Right ventricle myocardium inferior (tissue), 1 donor: ENCODE measurements at places on chromosomes 13 and 19.

DNA sequence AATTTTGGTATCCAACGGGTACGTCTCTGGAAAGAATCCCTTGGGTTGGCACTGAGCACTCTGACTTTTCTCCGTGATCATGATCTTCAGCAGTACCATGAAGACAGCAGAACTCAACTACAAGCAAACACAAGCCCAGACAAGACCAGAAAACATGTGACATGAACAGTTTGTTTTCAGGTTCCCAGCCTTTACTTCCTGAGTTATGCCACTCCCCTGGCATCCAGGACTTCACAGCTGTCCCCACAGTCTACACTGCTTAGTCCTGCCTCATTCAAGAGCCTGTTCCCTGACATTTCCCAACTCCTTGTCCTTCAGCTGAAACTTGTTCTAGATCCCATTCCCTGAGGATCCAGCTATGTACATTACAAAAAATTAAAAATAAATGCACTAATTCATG is 4.9 kb upstream of the N4BP2L1 start:
- DNase-seq: no peak

DNA sequence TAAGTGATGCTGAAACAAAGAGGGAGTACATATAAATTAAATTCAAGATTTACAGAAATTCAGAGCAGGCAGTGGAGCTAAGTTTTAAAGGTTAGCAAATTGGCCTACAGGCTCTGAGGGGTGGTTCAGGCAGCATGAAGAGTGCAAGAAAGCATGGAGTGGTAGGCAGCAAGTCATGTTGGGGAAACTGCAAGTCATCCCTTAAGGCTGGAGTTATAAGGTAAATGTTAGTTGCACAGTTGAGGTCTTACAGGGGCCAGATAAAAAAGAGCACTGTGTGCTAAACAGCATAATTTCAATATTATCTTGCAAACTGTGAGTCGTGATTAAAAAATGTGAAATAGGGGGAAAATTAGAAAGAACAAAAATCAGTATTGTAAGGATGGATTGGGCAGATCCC is 106.2 kb downstream of the VWA8 start:
- no peak for DNase-seq

GRCh38 chr13:102697929-102698648 is 3.2 kb upstream of the METTL21C start:
- DNase-seq: no peak

DNA sequence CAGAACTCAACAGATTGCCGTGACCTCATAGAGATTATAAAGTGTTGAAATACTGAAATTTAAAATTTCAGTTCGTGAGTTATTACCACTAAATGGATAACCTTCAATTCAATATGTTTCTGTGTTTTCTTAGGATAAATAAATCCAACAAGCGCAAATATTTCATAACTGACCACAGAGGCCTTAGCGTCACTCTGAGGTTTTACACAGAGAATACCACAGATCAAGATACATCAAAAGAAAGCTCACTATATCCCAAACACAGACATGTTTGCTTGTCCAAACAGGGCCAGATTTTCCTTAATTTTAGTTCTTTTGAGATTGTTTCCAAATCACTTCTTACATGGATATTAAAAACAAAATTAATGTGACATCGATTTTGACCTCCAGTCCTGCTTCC is 235.8 kb downstream of the EFNB2 start:
- no peak for DNase-seq

GRCh38 chr19:6259312-6259861 is 20.4 kb downstream of the MLLT1 start:
- DNase-seq: no peak

DNA sequence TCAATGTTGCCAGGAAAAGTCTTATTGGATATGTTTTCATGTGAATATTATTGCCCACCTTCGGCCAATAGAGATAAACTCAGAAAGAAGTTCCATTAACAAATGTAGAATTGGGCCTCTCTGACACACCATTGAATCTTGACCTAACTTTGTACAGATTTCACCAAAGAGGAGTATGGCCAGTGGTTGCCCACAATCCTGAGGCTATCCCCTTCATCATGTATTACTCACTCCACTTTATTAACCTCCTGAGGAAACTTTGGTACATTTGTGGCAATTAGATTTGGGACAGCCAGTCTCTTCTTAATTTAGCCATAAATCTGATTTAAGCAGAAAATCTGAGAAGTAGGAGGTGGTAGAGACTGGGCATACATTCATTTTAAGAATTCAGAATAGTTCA is 53.3 kb upstream of the POSTN start:
- DNase-seq: no peak

- no peak for DNase-seq
These were observed 211.7 kb downstream of the DCT start for GRCh38 chr13:94267581-94268366.

- DNase-seq: no peak
These were observed 171.7 kb upstream of the KLF12 start for GRCh38 chr13:74305876-74306275.

DNA sequence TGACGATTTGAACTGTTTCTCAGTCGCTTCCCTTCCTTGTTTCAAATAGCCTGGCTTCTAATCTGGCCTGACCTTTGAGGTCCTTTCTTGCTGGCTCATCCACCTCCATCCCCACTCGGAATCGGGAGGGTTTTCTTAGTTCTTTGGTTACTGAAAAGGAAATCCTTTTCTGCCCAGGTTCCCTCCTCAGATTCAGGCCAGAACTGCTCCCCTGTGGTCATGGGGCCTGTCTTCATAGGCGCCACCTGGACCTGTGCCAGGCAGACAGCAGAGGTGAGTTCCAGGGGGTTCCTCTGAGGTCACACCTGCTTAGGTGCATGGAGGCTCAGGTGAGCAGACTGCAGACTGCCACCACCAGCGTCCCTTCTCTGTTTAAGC is 62.4 kb downstream of the AKAP11 start:
- no peak for DNase-seq
